ENCODE measurements at places on chromosomes 16 and 17.

- no peak for DNase-seq
These were observed 500 bp downstream of the MAF start for GRCh38 chr16:79599837-79600637.

GRCh38 chr17:80260791-80261158 is at the start of gene RNF213:
Gene RNF213 (plus strand): TSS chr17:80260852. CDS start chr17:80263682, 2,830 bp downstream.
- DNase-seq, result peak; percentile 68

GRCh38 chr17:79136596-79136995 is 62.0 kb downstream of the ENGASE start:
- no peak for DNase-seq

- peak; percentile 46 for DNase-seq
These were observed 22.2 kb downstream of the CLTC start for GRCh38 chr17:59641799-59642484.

GRCh38 chr17:79852748-79853147 is 13.5 kb upstream of the CBX4 start:
- no peak for DNase-seq

DNA sequence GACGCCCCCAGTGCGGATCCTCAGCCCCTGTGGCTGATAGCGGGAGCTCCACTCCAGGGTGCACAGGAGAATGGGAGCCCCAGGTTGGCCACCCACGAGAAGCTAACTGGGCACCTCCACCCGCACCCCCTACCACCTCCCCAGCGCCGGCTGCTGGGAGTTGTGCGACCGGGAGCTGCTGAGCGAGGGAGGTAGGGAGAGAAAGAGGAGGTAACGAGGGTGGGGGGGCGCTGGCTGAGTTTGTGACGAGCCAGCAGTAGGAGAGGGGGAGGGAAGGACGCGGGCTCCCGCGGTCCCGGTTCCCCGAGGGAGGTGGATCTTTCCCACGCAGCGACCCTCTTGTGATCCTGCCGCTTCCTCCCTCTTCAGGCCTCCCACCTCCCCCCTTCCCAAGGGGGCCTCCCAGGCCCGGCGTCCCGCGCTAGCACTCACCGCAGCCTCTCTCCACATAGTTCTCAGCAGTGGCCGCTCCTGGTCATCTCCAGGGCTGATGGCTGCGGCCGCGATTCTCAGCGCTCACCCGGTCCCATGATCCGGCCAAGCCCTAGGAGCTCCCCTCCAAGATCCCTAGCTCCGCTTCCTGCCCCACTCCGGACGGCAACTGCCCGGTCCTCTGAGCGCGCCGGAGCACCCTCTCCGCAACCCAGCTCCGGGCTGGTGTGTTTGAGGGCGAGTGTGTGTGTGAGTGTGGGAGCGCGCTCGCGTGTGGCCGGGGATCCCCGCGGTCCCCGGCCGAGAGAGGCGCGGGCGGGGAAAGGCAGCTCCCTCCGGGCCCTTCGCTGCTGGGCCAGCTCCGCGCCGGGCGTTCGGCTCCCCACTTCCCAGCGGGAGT is at the start of gene GRIN2A:
GRIN2A (minus strand) TSS at position 207 of the 832 bp plus-strand sequence. CDS start 2,017 bp downstream, outside the sequence.
- DNase-seq, result no peak

DNA sequence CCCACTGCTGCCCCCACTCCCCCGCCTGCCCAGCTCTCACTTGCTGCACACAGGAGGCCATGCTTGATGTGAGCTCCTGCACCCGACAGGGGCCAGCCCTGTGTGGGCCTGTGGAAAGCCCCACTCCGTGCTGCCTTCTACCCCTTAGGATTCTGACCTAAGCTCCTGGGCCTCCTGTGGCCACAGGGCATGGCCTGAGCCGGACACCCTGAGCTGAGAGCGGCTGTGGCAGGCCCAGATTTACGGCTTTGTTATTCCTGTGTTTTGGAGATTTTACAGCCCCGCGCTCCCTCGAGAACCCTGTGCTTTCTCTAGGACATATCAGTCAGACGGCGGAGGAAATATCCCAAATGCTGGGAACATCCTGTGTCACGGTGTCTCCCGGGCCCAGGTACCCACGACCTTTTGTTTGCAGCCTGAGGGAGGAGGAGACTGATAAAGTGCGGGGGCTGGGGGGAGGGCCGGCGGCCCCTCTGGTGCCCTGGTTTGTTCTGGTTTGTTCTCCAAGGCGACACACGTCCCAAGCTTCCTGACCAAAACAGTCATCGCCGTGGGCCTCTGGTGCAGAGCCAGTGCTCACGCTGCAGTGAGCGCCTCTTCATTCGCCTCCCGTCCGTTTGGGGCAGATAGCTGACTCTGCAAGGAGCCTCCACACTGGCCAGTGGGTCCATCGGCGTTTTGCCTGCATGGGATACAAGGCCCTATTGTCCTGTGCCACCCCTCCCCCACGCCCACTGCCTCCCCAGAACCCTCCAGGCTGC is 363.4 kb downstream of the C16orf95 start:
- DNase-seq, result no peak

- no peak for DNase-seq
These were observed 19.7 kb downstream of the MOSMO start for GRCh38 chr16:22027633-22028032.

All from immature natural killer cell (primary cell).